ENCODE measurements at places on chromosomes 2 and 18. TPM values are rescaled to one million over a fixed set of nuclear protein-coding genes. Genes with fewer than 3 reads are reported as not detected.
A peak's percentile ranks its signal among the peaks of the same experiment; 100 is the strongest.

DNA sequence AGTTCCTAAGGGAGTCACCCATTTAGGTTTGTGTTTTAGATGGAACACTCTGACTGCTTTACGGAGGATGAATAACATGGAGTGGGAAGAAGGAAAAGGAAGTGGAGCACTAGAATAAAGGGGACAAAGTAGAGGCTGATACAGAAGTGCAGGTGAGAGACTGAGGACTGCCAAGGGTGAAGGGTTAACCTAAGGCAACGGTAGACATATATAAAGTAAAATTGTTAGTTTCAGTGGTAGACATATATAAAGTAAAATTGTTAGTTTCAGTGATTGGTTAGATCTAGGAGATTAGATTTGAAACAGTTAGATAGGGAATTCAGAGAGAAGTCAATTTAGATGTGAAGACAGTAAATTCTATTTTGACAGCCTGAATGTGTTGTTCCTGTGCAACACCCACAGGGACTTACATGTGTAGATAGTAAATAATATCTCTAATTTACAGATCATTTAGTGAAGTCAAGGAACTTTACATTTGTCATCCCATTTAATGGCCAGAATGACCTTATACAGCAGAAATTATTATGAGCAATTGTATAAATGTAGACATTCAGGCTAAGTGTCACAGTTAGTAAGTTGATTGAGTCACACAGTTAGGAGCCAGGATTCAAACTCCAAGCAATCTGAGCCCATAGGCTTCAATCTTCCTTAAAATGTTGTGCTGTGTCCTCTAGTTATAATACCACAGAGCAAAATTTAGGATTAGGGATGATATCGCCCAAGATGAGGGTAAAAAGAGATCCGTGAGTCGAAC lies 270.8 kb upstream of the UBE2E3 start:
- H3K4me1 ChIP-seq = no peaks in the 10 kb centered on the region
- no peak for DNase-seq
- H3K36me3 ChIP-seq = no peaks in the 10 kb centered on the region
- H3K27ac ChIP-seq = no peak overlapping the region
- no peaks in the 10 kb centered on the region for H3K27me3 ChIP-seq
- no peak overlapping the region for H3K4me3 ChIP-seq

Gene ASIC4
- 0.29 TPM for total RNA-seq

GRCh38 chr18:57989536-57989935 lies 54.5 kb upstream of the NEDD4L start:
- no peak for DNase-seq
- no peaks in the 10 kb centered on the region for H3K36me3 ChIP-seq
- H3K27me3 ChIP-seq = no peaks in the 10 kb centered on the region
- H3K4me1 ChIP-seq = no peaks in the 10 kb centered on the region
- no peak overlapping the region for H3K4me3 ChIP-seq

GRCh38 chr18:9296233-9297006 lies 38.2 kb upstream of the TWSG1 start:
- H3K4me3 ChIP-seq = no peak overlapping the region
- H3K36me3 ChIP-seq = no peaks in the 10 kb centered on the region
- H3K27me3 ChIP-seq = no peaks in the 10 kb centered on the region

Gene LAMA1
- total RNA-seq = 3.1 TPM

Gene CDH19
- total RNA-seq = 9.6 TPM

DNA sequence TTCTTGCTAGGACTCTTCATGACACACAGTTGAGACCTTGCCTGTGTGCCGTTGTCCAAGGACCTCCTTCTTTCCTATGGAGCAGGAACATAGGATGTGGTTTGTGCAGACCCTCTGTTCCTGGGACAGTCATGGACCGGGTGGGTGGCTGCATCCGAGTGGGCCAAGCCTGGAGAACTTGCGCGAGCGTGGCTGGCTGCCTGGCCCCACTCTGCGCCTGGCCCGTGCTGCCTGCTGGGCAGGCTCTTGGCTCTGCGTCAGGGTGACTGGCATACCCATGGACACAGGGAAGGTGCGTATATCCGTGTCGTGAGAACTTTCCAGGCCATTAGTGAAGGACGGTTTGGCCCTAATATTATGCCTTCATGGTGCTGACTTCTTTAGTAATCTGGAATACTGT lies 68.2 kb downstream of the DCDC2C start:
- no peaks in the 10 kb centered on the region for H3K4me1 ChIP-seq
- no peaks in the 10 kb centered on the region for H3K27me3 ChIP-seq
- no peak for DNase-seq
- no peak overlapping the region for H3K4me3 ChIP-seq
- H3K36me3 ChIP-seq = no peaks in the 10 kb centered on the region

DNA sequence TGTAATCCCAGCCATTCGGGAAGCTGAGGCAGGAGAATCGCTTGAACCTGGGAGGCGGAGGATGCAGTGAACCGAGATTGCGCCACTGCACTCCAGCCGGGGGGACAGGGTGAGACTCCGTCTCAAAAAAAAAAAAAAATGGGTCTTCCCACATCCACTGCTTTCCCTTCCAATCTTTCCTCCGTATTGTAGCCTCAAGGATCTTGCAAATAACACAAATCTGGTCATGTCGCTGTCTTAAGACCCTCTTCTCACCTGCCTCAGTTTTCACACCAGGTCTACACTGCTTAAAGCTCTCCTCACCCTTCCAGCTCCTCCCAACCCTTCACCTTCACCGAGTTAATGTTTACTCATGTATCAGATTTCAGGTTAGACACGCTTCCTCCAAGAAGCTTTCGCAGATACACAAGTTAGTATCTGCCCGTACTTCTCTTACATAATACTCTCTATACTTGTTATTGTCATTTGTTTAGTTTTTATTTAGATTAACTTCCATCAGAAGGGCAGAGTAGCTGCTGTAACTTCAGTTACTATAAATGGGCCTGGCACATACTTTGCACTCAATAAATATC lies 1.5 kb downstream of the IER3IP1 start:
- no peaks in the 10 kb centered on the region for H3K4me1 ChIP-seq
- no peaks in the 10 kb centered on the region for H3K36me3 ChIP-seq

GRCh38 chr18:32389191-32389590 lies 81.5 kb downstream of the GAREM1 start:
- no peak overlapping the region for H3K4me3 ChIP-seq
- no peak overlapping the region for H3K27ac ChIP-seq
- H3K4me1 ChIP-seq = no peaks in the 10 kb centered on the region
- H3K36me3 ChIP-seq = no peaks in the 10 kb centered on the region

Gene SLC4A1AP
- total RNA-seq = 17.8 TPM

- H3K4me3 ChIP-seq = no peak overlapping the region
- no peaks in the 10 kb centered on the region for H3K27me3 ChIP-seq
Measured at GRCh38 chr18:7452331-7452730, 114.8 kb upstream of the PTPRM start.

Gene SLC4A5
- total RNA-seq = 6.2 TPM

DNA sequence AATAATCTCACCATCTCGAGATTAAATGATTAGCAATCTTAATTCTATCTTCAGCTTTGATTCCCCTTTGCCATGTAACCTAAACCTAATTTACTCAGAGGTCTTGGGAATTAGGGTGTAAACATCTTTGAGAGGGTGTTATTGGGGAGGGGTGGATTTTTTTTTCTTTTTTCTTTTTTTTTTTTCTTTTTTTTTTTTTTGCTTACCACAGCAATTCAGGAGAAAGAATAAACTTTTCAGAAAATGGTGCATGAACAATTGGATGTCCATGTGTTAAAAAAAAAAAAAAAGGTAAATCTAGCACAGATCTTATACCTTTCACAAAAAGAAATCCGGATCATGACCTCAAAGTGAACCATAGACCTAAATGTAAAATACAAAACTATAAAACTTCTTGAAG lies 160.8 kb upstream of the FANCL start:
- no peaks in the 10 kb centered on the region for H3K36me3 ChIP-seq
- H3K4me1 ChIP-seq = no peaks in the 10 kb centered on the region
- H3K27ac ChIP-seq = no peak overlapping the region
- no peak overlapping the region for H3K4me3 ChIP-seq

Gene BUB1
- total RNA-seq = 2.5 TPM

Gene FRZB
- 122 TPM for total RNA-seq

GRCh38 chr2:12064153-12064552 lies 317.7 kb downstream of the LPIN1 start:
- H3K4me1 ChIP-seq = no peaks in the 10 kb centered on the region
- H3K4me3 ChIP-seq = no peak overlapping the region
- H3K27me3 ChIP-seq = no peaks in the 10 kb centered on the region
- H3K27ac ChIP-seq = no peak overlapping the region
- no peaks in the 10 kb centered on the region for H3K36me3 ChIP-seq
- DNase-seq = no peak

GRCh38 chr18:45014047-45014501 lies 333.4 kb downstream of the SETBP1 start:
- no peaks in the 10 kb centered on the region for H3K36me3 ChIP-seq
- H3K4me1 ChIP-seq = peaks cover 8% of the 10 kb centered on the region
- no peak for DNase-seq
- peak overlapping the region; percentile 68 for H3K27ac ChIP-seq
- no peak overlapping the region for H3K4me3 ChIP-seq

Gene ASAP2
- total RNA-seq = 72.4 TPM

Gene OR6B2
- total RNA-seq = not detected

Data from aorta (tissue), 5 donors.